ENCODE measurements at places on chromosomes 2 and 18.

DNA sequence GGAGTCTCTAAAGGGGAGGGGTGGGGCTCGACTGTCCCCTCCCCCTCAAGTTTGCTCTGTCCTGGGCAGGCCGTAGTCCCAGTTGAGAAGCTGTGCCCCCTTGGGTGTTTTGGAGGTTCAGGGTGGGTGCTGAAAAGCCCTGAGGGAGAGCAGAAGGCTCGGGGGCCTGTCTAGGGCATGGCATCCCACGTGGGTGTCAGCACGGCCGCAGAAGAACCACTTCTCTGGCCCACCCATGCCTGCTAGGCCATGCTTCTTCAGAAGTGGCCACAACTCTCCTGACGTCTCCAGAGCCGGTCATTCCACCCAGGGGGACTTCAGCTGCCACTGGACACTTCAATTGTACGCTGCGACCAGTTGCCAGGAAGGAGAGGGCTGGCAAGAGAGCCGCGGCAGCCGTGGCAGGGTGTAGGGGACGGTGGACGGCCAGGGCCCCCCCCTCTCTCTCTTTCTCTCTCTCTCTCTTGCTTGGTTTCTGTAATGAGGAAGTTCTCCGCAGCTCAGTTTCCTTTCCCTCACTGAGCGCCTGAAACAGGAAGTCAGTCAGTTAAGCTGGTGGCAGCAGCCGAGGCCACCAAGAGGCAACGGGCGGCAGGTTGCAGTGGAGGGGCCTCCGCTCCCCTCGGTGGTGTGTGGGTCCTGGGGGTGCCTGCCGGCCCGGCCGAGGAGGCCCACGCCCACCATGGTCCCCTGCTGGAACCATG is at the start of gene INPP5D:
INPP5D (plus strand) TSS at position 546 of the 704 bp plus-strand sequence; CDS start at position 683, 137 bp downstream.
- DNase-seq, result no peak

- no peak for DNase-seq
Observed at GRCh38 chr2:140504601-140505000, 1626.2 kb downstream of the LRP1B start.

GRCh38 chr2:158756331-158756730 is 38.8 kb upstream of the DAPL1 start:
- no peak for DNase-seq

DNA sequence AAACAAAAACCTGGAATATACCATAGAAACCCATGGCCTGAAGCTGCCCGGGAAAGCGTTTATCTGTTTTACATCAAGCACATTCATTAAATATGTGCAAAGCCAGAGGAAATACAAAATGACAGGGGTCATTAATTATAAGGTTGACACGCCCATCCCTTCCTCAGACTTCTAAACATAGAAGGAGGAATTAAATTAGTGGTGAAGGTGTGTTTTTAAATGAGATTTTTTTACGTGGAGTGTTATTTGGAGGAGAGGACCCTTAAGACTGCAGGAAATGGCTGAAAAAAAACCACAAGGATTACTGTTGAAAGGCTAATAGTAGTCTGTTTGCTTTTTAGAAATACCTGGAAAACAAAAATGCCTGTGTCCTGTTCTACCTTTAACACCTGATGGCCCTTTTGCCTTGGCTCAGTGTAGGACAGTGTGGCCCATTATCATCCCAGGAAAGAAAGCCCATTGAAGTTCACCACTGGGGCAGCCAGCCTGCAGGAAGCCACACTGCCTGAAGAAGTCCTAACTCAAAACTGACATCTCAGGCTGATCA is 123.2 kb downstream of the EPHA4 start:
- no peak for DNase-seq

DNA sequence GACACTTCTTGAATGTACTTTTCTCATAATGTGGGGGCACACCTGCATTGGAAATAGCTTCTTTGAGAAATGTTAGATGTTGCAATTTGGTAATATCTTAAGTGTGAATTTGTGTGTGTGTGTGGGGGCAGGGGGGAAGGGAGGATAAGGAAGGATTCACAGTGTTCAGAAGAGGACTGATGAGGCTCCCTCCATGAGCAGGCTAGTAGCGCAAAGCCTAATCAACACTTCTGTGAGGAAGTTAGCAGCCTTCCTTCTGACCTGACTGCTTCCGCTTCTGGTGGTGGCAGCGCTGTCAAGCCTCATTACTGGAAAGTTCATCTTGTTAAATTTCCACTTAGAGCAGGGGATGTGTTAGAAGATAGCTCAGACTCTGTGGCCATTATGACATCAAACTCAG is 295.4 kb upstream of the SPRED2 start:
- DNase-seq, result no peak

GRCh38 chr2:64627860-64628841 is 25.6 kb downstream of the SERTAD2 start:
- DNase-seq, result no peak

DNA sequence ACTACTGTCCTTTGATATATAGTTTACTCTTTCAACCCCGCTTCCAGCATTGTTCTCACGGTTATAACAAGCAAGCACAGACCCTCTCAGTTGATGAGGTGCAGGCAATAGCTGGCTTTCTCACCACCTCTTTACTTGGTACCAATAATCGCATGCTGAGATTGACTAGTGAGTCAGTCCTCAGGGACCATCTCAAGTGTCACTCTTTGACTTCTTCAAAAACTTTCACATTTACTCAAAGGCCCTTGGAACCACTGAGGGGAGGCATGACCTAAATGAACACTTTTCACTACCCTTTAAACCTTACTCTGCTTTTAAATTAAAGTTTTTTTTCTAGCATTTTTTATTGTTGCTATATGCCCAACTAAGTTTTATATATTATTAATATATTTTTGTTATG is 101.8 kb downstream of the DAW1 start:
- no peak for DNase-seq

DNA sequence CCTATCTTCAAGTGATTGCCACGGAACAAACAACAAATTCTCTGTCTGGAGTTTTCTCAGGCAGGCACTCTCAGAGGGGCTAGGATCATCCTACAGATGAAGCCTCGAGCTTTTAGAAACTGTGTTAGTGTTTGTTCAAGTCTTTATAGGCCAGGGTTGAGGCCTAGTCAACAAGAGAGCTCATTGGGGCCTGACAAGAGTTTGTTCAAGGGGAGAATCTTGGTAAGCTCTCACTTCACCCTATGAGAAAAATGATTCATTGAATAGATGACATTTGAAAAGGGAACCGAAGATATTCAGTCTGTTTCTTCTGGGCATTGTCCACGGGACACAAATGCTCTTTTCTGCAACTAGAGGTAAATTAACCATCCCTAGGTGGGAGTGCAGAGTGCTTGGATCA is 476.9 kb downstream of the PTPRM start:
- no peak for DNase-seq

GRCh38 chr18:72378016-72378415 is 166.1 kb downstream of the CBLN2 start:
- DNase-seq, result no peak

DNA sequence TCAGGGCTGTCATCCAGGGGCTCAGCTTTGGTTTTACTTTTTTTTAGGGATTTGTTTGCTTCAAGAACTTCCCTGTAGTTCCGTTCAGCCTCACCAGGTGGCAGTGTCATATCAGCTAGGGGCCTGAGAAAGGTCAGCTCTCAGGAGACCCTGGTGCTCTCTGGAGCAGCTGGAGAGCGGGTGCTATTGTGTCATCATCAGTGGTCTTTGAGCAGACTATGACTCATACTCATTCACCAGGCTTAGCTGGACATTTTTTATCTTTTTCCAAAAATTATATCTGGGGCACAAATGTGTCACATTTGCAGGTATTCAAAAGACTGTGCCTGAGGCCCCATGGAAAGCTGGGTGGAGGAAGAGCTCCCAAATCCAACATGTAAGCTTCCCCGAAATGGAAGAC is 24.4 kb downstream of the ZNF892 start:
- DNase-seq, result peak; percentile 63

DNA sequence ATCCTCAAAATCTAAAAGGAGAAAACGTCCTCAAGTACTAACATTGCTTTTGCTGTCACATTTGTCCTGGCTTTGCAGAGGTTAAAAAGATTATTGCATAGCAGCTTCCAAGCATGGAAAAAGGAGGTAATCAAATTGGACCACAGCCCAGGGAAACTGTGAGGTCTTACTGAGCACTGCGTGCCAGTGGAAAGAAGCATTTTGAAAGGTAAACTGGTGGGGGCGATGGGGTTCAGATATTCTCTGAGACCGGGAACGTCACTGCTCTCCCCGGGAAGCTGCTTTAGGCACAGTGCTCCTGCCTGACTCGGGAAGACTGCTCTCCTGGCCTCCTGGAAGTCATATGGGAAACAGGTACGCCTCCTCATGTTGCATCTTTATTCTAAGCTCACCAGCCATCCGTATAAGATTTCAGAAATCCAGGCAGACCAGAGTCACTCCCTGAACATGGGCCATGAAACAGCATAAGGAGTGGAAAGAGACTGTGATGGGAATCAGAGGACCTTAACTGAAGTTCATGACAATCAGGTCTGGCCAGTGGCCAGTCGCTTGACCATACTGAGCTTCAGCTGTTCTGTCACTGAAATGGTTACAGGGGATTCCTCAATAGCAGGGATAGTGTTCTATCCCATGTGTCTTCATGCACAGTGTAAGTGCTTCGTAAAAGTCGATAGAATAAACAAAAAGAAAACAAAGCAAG is 284.1 kb downstream of the TRIB2 start:
- DNase-seq, result peak; percentile 61

DNA sequence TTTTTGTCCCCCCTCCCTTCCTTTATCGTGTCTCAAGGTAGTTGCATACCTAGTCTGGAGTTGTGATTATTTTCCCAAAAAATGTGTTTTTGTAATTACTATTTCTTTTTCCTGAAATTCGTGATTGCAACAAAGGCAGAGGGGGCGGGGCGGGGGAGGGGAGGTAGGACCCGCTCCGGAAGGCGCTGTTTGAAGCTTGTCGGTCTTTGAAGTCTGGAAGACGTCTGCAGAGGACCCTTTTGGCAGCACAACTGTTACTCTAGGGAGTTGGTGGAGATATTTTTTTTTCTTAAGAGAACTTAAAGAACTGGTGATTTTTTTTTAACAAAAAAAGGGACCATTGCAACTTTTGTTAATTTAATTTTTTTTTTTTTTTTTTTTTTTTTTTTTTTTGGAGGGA is 2.1 kb downstream of the SOX11 start:
- DNase-seq, result peak; percentile 71

DNA sequence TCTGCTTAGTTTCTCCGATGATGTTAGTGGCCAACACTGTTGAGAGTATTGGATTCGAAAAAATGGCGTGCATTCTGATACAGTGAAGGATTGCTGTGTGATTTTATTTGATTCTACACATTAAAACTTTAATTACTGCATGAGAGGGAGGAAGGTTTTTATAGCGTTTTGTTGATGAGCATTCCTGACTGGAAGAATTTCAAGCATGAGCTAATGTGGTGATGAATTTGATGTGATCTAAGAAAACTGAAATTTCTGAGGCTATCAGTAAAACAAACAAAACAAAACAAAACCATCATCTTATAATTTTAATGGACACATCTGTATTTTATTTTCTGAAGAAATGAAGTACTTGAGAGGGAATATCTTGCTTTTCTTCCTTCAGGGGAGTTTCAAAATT is 59.6 kb downstream of the ITGB6 start:
- no peak for DNase-seq

DNA sequence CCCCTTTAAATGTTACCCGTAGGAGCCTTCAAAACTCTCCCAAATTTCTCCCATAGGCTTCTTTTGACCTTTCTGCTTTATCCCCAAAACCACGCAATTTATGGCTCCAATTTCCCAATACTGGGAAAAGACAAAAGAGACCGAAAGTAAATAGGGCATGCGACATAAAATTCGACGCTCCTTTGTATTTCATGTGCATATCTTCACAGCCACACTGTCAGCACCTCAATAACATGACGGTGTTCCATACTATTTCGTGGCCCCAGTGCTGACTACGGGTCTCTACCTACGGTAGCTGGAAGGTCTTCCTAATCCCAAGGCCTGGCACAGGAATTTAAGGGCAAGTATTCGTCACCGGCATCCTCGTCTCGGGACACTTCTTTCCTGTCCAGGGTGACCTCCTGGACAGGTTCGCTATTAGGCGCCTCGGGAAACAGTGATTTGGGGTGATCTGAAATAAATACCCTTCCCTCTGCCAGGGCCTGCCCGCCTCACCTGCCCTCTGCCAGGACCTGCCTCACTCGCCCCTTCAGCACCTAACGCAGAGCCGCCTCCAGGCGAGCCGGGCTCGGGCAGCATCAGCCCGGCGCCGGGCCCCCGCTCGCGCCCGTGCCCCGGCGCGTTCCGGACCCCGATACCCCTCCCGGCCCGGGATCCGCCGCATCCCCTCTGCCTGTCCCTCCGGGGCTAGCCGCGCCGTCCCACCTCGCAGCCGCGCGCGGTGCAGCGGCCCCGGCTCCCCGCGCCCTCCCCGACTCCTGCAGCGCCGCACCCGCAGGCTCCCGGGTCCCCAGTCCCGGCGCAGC is 680 bp downstream of the DTNB start:
- no peak for DNase-seq

DNA sequence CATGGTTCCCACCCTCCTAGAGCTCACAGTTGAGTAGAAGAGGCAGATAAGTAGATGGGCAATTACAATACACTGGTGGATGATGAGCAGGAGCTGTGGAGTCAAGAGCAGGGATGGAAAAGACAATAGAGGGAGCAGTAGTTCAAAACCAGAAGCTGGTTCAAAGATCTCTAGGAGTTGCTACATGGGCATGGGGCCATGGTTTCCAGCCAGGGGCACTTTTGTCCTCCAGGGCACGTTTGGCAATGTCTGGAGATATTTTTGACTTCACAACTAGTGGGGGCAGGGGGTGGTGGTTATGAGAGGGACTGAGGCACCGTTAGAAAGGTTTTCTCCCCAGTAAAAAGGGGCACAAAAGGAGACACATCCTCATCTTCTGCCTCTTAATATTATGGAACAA is 236.0 kb downstream of the DYSF start:
- DNase-seq, result no peak

- DNase-seq, result no peak
Observed at GRCh38 chr2:88177556-88177955, 7.4 kb downstream of the THNSL2 start.

GRCh38 chr2:169112841-169113240 is 43.5 kb downstream of the DHRS9 start:
- no peak for DNase-seq

DNA sequence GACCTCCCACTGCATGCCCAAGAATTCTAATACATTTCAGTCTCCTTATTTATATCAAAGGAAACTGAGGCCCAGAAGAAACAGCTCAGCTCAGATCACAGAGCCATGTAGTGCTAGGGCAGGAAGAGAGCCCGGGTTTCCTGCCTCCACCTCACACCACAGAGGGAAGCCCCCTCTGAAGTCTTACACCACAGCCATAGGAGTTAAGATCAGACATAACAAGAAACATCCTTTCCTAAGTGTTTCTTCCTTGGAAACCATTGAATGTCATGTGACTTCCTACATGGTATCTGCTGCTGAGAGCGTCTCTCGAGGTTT is 102.1 kb downstream of the MTCL1 start:
- no peak for DNase-seq

Measured in right forelimb (tissue), 1 donor.